ENCODE measurements at places on chromosomes 11 and 22. TPM values are rescaled to one million over a fixed set of nuclear protein-coding genes. Genes with fewer than 3 reads are reported as not detected.

- DNase-seq = no peak
These were observed 2.8 kb downstream of the TMEM109 start for GRCh38 chr11:60916669-60917206.

DNA sequence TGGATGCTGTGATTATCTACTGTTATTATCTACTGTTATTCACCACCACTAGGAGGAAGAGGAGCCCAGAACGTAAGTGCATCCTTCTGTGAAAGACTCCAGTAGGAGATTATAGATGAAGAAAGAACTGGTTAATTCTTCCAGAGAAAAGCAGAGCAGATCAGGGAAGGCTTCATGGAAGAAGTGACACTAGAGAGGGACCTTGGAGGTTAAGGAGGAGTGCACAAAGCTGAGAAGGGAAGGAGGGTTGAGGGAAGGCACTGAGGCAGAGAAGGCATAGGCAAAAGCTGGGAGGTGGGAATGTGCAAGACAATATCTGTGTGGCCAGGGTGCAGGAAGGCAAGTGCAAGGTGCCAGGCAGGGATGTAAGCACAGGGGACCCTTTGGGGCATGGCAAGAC is 13.5 kb downstream of the CRYBB1 start:
- no peak for DNase-seq

The PATE2 gene
- not detected for total RNA-seq

- no peak for DNase-seq
These were observed 1394.3 kb downstream of the TBC1D22A start for GRCh38 chr22:48156603-48157355.

- DNase-seq = peak; percentile 79
These were observed 40.0 kb downstream of the TPCN2 start for GRCh38 chr11:69088676-69089146.

The INPP5J gene
- 0.59 TPM for total RNA-seq

All from uterus (tissue), 4 donors.